ENCODE measurements at places on chromosomes 11 and 22.

- DNase-seq: no peak
Observed at GRCh38 chr11:12259956-12260355, 117.4 kb upstream of the PARVA start.

GRCh38 chr11:118856314-118856713, 27.4 kb upstream of the CXCR5 start:
- no peak for DNase-seq

DNA sequence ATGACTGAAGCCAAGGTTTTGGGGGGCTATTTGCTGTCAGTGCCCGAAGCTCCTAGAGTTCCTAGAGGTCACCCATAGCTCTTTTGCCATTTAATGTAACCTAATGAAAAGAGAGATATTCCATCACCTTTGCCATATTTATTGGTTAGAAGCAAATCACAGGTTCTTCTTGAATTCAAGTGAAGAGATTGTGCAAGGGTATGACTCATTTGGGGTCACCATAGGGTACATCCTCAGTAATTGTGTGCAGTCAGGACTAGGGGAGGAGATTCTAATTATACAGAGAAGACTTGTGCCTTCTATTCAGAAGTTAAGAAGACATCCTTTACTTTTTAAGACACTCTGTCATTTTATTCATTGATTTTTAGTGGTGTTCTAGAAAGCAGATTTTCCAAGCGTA, 6.9 kb upstream of the PRAME start:
- DNase-seq: no peak

DNA sequence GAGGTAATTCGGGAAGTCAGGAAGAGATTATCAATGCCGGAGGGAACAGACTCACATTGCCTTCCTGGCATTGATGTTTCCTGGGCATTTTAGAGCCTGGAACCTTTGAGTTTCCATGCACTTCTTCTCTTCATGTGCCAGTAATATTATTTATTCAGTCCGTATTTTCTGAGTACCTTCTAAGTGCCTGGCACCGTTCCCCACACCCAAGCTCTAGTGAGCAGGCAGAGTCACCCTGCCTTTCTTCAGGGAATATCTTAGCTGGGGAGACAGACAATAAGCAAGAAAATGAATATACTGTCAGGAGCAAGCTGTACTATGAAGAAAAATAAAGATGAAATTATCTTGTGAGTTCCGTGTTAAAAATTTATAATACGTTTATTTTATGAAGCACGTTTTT, 136.2 kb upstream of the SEZ6L start:
- DNase-seq: no peak

- DNase-seq: peak; percentile 45
Observed at GRCh38 chr22:46070803-46071450, 79.4 kb upstream of the PPARA start.

- no peak for DNase-seq
Observed at GRCh38 chr22:28231441-28231840, 312.4 kb upstream of the PITPNB start.

Measured in activated CD4-positive, CD25-positive, alpha-beta regulatory T cell treated with anti-CD3 and anti-CD28 coated beads, Interleukin-2, amount 50 U/mL, for 72 hours (primary cell).